ENCODE measurements at places on chromosomes 5 and 9.
A peak's percentile ranks its signal among the peaks of the same experiment; 100 is the strongest.

GRCh38 chr9:16530669-16531642, 339.5 kb downstream of the BNC2 start:
- DNase-seq, result no peak

GRCh38 chr5:160342413-160342941, 27.9 kb downstream of the C1QTNF2 start:
- no peak for DNase-seq

DNA sequence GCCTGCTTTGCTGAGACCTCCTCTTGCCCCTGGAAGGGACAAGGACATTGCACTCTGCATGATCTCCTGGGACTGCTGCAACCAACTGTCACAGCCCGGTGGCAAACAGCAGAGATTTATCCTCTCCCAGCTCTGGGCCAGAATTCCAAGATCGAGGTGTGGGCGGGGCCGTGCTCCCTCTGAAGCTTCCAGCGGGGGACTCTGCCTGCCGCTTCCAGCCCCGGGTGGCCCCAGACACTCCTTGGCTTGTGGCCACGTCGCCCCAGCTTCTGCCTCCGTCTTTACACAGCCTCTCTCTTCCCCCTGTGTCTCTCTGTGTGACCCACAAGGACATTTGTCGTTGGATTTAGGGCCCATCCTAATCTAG, 67.1 kb downstream of the COL5A1 start:
- no peak for DNase-seq

GRCh38 chr5:111781200-111781599, 24.2 kb upstream of the NREP start:
- DNase-seq, result peak; percentile 74

DNA sequence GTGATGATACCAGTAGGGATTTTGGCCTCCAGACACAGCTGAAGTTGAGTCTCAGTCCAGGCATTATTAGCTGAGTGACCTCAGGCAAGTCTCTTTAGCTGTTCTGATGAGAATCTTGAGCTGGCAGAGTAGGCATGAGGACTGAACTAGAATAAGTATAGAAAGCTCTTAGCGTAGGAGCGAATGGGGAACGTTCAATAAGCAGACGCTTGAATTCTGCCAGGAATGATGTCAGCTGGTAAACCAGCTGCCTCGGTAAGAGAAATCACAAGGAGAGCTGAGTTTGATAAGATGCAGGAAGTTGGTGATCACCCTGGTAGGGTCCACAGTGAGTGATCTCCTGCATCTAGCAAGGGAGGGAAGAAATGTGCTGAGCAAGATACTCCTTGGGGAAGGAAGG, 280.4 kb downstream of the NTRK2 start:
- no peak for DNase-seq

GRCh38 chr5:88941581-88941980, 58.6 kb upstream of the MEF2C start:
- no peak for DNase-seq

GRCh38 chr9:107141967-107142366, 141.1 kb upstream of the RAD23B start:
- DNase-seq, result peak; percentile 8

DNA sequence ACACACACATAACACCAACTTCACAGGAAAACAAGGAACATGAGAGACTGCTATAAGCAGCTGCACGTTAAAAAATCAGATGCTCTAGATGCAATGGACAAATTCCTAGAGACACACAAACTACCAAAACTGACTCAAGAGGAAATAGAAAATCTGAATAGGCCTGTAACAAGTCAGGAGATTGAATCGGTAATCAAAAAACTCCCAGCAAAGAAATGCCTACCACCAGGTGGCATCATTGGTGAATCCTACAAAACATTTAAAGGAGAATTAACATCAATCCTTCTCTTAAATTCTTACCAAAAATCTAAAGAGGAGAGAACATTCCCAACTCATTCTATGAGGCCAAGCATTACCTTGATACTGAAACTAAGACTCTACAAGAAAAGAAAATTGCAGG, 54.9 kb downstream of the NDST1 start:
- peak; percentile 60 for DNase-seq

Measured in fibroblast of skin of back (primary cell).